Left ventricle myocardium inferior (tissue), 1 donor: ENCODE measurements at places on chromosomes 3 and 15.

- H3K27me3 ChIP-seq = no peaks in the 10 kb centered on the region
- no peak overlapping the region for H3K4me3 ChIP-seq
- H3K36me3 ChIP-seq = no peaks in the 10 kb centered on the region
- H3K27ac ChIP-seq = no peak overlapping the region
- DNase-seq = no peak
- peaks cover 5% of the 10 kb centered on the region for H3K4me1 ChIP-seq
Measured at GRCh38 chr3:244041-244440, 47.5 kb downstream of the CHL1 start.

- H3K27ac ChIP-seq = no peak overlapping the region
- DNase-seq = no peak
- no peak overlapping the region for H3K4me3 ChIP-seq
- peaks cover 78% of the 10 kb centered on the region for H3K36me3 ChIP-seq
- no peaks in the 10 kb centered on the region for H3K27me3 ChIP-seq
- peaks cover 8% of the 10 kb centered on the region for H3K4me1 ChIP-seq
Measured at GRCh38 chr15:98938105-98938417, 69.5 kb downstream of the PGPEP1L start.

DNA sequence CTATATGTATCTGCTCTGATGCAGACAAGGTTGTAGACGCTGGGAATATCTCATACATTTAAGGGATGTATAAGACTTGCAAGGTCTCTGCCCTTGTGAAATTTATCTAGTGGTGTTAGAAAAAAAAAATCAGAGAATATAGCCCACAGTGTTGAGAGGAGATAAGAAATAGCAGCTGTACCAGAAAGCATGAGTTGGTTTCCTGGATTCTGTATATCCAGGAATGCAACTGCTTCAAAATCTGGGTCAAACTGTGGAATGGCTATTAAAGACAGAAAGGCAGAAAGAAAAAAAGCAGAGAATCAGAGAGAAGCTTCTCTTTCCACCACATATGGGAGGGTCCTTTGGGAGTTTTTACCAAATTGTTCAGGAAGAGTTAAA is 1.5 kb upstream of the TMEM212 start:
- no peaks in the 10 kb centered on the region for H3K27me3 ChIP-seq
- no peak overlapping the region for H3K4me3 ChIP-seq
- peaks cover 63% of the 10 kb centered on the region for H3K4me1 ChIP-seq
- H3K36me3 ChIP-seq = no peaks in the 10 kb centered on the region
- no peak for DNase-seq
- peak overlapping the region; percentile 6 for H3K27ac ChIP-seq

DNA sequence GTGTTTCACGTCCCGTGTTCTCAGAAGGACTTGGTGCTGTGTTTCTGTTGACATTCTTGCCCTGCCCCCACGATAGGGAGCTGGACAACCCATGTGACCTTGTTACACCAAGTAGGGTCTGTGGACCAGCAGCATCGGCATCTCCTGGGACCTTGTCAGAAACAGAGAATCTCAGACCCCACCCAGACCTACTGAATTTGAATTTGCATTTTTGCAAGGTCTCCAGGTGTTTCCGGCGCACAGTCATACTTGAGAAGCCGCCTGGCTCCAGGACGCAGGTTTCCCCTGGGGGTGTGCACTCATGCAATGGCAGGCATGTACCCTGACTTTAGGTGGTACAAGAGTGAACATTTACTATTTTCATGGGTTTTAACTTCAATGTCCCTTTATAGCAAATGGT is 117.9 kb downstream of the TLE3 start:
- no peaks in the 10 kb centered on the region for H3K4me1 ChIP-seq
- no peak for DNase-seq
- H3K4me3 ChIP-seq = no peak overlapping the region

DNA sequence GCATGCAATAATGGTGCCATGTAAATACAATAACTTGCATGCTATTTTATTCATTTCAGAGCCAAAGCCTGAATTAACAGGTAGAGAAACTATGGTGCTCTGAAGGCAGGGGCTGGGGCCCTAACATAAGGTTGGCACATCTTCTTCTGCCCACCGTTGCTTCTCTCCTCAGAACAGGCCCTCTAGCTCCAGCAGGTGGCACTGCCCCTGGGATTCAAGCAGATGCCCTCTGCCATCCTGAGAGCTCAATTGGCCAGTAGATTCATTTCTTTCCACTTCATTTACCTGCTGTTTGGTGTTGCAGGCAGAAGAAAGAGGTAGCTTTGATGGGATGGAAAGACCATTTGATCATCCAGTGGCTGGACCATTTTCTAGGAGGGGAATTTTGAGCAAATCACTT is 130.5 kb downstream of the FOXB1 start:
- H3K4me1 ChIP-seq = no peaks in the 10 kb centered on the region
- H3K36me3 ChIP-seq = no peaks in the 10 kb centered on the region
- no peak for DNase-seq
- peaks cover 55% of the 10 kb centered on the region for H3K27me3 ChIP-seq
- no peak overlapping the region for H3K4me3 ChIP-seq

DNA sequence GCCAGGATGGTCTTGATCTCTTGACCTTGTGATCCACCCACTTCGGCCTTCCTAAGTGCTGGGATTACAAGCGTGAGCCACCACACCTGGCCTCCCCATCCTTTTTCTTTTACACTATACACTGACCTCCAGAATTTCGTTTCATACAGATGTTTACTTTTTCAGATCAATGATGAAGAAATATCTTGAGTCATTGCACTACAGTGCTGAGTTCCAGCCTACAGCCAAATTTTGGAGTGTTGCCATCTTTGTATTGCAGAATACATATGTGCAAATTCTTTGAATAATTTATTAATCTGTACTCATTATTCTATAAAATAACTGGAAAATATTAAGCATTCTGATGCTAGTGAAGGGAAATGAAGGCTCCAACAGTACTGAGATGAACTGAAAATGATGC is 12.5 kb downstream of the ZPLD1 start:
- no peak for DNase-seq
- H3K4me3 ChIP-seq = no peak overlapping the region
- no peaks in the 10 kb centered on the region for H3K36me3 ChIP-seq
- no peak overlapping the region for H3K27ac ChIP-seq

GRCh38 chr15:101494251-101494796 is 4.8 kb upstream of the PCSK6 start:
- no peak overlapping the region for H3K27ac ChIP-seq
- peaks cover 51% of the 10 kb centered on the region for H3K4me1 ChIP-seq
- peaks cover 43% of the 10 kb centered on the region for H3K27me3 ChIP-seq
- H3K36me3 ChIP-seq = no peaks in the 10 kb centered on the region
- DNase-seq = no peak
- no peak overlapping the region for H3K4me3 ChIP-seq

DNA sequence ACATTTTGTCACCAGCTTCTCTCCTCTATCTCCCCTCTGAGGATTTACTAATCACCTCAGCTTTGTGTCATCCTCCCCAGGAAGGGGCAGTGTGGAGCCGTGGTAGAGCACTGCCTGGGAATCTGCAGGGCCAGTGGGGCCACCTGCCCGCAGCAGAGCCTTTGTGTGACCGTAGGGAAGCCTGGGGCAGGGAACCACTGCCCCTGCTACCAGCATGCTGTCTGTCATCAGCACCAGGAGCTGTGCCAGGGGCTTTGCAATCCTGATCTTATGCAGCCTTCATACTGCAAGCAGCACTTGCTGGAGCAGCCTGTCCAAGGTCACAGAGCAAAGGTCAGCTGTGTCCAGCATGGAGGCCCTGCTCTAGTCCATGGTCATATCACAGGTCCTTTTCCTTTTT is 170.2 kb upstream of the IL12A start:
- H3K4me1 ChIP-seq = peaks cover 43% of the 10 kb centered on the region
- H3K27me3 ChIP-seq = no peaks in the 10 kb centered on the region
- DNase-seq = peak; percentile 57

DNA sequence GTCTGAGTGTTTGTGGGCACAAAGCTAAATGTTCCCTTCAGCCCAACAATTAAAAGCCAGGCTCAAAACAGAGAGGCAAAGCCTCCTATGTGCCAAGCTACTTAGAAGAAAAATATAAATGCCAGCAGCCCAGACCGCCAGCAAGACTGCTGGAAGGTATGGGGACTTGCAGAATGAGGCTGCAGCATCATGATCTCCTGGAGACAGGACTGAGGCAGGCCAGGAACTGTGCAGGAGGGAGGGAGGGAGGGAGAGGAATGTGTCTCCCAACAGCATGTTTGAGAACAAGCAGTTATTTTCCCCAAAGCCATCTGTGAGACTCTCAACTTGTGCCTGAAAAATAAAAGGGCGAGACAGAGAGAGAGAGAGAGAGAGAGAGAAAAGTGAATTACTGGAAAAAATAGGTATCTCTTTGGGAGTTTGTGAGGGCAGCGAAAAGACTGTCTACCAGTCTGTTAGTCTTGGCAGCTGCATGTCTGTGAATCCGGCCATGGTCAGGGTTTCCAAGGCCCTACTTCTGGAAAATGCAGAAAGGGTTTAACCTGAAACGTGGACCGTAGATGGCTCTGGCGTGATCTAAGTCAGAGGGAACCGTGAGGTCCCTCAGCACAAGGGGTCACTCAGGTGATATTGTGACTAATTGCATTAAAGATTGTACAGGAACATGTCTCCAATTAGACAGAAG is 139.7 kb upstream of the COL8A1 start:
- H3K36me3 ChIP-seq = no peaks in the 10 kb centered on the region
- no peaks in the 10 kb centered on the region for H3K27me3 ChIP-seq
- no peak for DNase-seq
- peak overlapping the region; percentile 23 for H3K27ac ChIP-seq
- peaks cover 33% of the 10 kb centered on the region for H3K4me1 ChIP-seq
- H3K4me3 ChIP-seq = no peak overlapping the region

GRCh38 chr3:41698898-41699297 is 263.0 kb downstream of the ULK4 start:
- H3K27ac ChIP-seq = no peak overlapping the region
- H3K4me3 ChIP-seq = no peak overlapping the region
- no peak for DNase-seq
- no peaks in the 10 kb centered on the region for H3K4me1 ChIP-seq
- no peaks in the 10 kb centered on the region for H3K36me3 ChIP-seq

DNA sequence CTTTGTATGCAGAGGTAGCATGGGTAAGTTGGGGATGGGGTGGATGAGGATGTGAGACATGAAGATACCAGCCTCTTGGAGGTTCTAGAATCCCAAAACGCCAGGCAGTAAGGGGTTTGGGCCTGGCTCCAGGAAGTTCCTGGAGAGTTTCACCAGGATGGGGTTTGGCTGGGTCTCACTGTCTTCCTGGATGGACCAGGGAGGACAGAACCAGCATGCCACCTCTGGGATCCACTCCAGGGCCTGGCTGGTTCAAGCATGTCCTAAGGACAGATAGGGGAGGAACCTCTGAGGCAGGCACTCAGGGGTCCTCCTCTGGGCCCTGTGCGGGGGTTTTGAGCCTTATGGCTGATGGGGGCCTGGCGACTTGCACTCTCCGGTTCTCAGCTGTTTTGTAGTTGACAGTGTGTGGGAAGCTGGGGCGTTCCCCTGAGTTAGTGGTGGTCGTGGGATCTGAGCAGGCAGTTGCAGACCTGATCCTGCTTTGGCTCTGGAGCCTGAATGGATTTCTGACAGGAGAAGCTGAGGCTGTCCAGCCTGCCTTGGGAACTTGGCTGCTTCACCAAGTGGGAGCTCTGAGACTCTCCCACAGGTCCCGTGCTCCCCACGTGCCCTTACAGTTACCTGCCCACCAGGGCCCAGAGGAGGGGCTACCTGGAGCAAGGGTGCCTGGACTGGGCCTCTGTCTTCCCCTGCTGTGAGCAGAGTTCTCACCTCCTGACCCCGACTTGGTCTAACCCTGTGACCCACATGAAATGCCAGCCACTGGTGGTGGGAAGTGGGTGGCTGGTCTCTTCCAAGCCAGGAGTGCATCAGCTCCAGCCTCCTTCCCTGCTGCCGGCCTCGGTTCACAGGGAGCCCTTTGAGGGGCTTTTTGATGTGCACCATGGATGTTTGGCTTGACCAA is 128.4 kb downstream of the EEFSEC start:
- H3K27ac ChIP-seq = peak overlapping the region; percentile 76
- no peaks in the 10 kb centered on the region for H3K36me3 ChIP-seq
- H3K4me3 ChIP-seq = no peak overlapping the region
- DNase-seq = no peak
- H3K4me1 ChIP-seq = peaks cover 68% of the 10 kb centered on the region

DNA sequence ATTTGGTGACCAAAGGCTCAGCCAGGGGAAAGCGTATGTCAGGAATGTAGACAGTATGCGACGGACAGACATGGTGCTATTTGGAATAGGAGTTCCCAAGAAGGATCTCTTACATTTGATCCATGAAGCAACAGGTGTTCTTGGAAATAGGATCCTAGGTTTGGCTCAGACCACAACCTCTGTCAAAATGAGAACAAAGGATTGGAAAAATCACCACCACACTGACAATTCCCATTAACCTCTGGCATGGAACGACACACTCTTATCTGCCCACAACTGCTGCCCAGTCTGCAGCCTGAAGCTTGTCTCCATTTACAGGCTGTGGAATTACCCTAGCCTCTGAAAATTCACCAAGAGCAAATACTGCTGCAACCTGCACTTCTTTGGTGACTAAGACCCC is 33.6 kb upstream of the LRRN1 start:
- no peak overlapping the region for H3K27ac ChIP-seq
- H3K36me3 ChIP-seq = no peaks in the 10 kb centered on the region
- DNase-seq = no peak

- H3K4me3 ChIP-seq = no peak overlapping the region
- DNase-seq = no peak
- peaks cover 17% of the 10 kb centered on the region for H3K27me3 ChIP-seq
- no peaks in the 10 kb centered on the region for H3K36me3 ChIP-seq
Measured at GRCh38 chr15:68489421-68489820, 57.5 kb upstream of the ITGA11 start.

DNA sequence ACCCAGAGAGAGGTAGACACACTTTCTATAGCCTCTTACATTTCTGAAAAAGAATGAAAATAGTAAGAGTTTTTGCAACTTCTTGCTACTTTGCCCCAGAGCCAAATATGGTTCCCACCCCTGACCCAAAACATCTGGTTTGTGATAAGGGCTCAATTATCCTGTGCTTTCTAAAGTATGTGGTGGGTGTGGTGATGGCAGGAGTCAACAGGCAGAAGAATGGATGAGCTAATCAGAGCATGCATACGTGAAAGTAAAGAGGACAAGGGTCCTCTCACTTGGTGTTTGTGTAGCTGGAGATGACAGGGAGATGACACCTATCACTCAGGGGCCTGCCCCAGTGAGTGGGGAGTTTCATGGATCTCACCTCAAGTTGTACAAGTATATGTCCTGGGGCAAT is 19.1 kb downstream of the KBTBD8 start:
- peaks cover 31% of the 10 kb centered on the region for H3K4me1 ChIP-seq
- no peak overlapping the region for H3K4me3 ChIP-seq
- no peak overlapping the region for H3K27ac ChIP-seq
- no peaks in the 10 kb centered on the region for H3K27me3 ChIP-seq
- DNase-seq = no peak
- H3K36me3 ChIP-seq = no peaks in the 10 kb centered on the region

DNA sequence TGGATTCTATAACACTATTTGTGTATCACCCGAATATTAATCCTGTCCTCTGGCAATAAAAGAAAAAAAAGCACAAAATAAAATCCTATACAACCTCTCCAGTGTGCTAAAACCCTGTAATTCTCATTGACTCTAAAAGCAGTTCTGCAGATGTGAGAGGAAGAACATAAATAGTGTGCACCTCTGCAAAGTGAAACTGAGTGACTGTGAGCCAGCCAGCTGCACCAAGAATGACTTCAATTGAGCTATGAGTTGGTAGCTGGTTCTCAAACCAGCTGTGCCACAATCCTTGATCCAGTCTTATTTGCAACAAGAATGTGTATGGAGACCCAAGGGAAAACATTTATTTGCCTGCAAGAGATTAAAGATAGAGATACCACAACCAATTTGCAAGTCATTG is 31.2 kb upstream of the COL8A1 start:
- no peak overlapping the region for H3K4me3 ChIP-seq
- H3K27ac ChIP-seq = no peak overlapping the region
- H3K36me3 ChIP-seq = no peaks in the 10 kb centered on the region
- no peak for DNase-seq
- no peaks in the 10 kb centered on the region for H3K4me1 ChIP-seq
- no peaks in the 10 kb centered on the region for H3K27me3 ChIP-seq
